Karpas-422 (cell line): ENCODE measurements at places on chromosomes 2 and 18. TPM values are rescaled to one million over a fixed set of nuclear protein-coding genes. Genes with fewer than 3 reads are reported as not detected.

GRCh38 chr2:97845818-97846217 is 132.4 kb downstream of the ZAP70 start:
- H3K4me3 ChIP-seq: no peak overlapping the region
- H3K27ac ChIP-seq: no peak overlapping the region
- no peaks in the 10 kb centered on the region for H3K27me3 ChIP-seq
- no peak for DNase-seq
- H3K4me1 ChIP-seq: peaks cover 9% of the 10 kb centered on the region; the same call in 1 of the 2 replicates

GRCh38 chr2:38619458-38620164 is 16.9 kb upstream of the HNRNPLL start:
- no peaks in the 10 kb centered on the region for H3K27me3 ChIP-seq
- H3K4me3 ChIP-seq: no peak overlapping the region
- no peak for DNase-seq
- H3K36me3 ChIP-seq: no peaks in the 10 kb centered on the region; the same call in 1 of the 2 replicates

GRCh38 chr2:37670378-37671008 is 949 bp downstream of the CDC42EP3 start:
- H3K36me3 ChIP-seq: no peaks in the 10 kb centered on the region
- H3K4me1 ChIP-seq: peaks cover 27% of the 10 kb centered on the region
- H3K4me3 ChIP-seq: peak overlapping the region; percentile 96

GRCh38 chr2:73107211-73107926 is 5.4 kb downstream of the RAB11FIP5 start:
- no peaks in the 10 kb centered on the region for H3K36me3 ChIP-seq
- no peak overlapping the region for H3K27ac ChIP-seq
- DNase-seq: no peak
- no peak overlapping the region for H3K4me3 ChIP-seq
- H3K27me3 ChIP-seq: no peaks in the 10 kb centered on the region

The PROKR1 gene
- not detected in 2 replicates for total RNA-seq

GRCh38 chr2:112110966-112111365 is 27.2 kb upstream of the FBLN7 start:
- H3K36me3 ChIP-seq: peaks cover 60% of the 10 kb centered on the region
- H3K4me3 ChIP-seq: no peak overlapping the region
- no peak overlapping the region for H3K27ac ChIP-seq
- no peak for DNase-seq
- no peaks in the 10 kb centered on the region for H3K27me3 ChIP-seq
- no peaks in the 10 kb centered on the region for H3K4me1 ChIP-seq

DNA sequence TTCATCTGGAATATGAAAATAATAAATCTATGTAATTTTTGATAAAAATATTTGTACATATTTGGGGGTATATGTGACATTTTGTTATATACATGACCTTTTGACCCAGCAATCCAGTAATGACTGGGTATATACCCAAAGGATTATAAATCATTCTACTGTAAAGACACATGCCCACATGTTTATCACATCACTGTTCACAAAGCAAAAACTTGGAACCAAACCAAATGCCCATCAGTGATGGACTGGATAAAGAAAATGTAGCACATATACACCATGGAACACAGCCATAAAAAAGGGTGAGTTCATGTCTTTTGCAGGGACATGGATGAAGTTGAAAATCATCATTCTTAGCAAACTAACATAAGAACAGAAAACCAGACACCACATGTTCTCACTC is 472.1 kb upstream of the DDX18 start:
- H3K27ac ChIP-seq: no peak overlapping the region
- DNase-seq: no peak
- H3K4me1 ChIP-seq: no peaks in the 10 kb centered on the region
- H3K36me3 ChIP-seq: no peaks in the 10 kb centered on the region

DNA sequence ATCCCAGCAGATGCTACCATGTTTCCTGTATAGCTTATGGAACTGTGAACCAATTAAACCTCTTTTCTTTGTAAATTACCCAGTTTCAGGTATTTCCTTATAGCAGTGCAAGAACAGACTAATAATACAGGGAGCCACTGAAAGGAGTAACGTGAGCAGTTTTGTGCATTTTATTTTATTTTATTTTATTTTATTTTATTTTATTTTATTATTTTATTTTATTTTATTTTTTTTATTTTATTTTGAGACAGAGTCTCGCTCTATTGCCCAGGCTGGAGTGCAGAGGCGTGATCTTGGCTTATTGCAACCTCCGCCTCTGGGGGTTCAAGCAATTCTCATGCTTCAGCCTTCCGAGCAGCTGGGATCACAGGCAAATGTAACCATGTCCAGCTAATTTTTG is 156.3 kb upstream of the MSH6 start:
- no peaks in the 10 kb centered on the region for H3K36me3 ChIP-seq
- no peak overlapping the region for H3K4me3 ChIP-seq
- no peak for DNase-seq
- H3K27ac ChIP-seq: no peak overlapping the region
- H3K4me1 ChIP-seq: peaks cover 17% of the 10 kb centered on the region

DNA sequence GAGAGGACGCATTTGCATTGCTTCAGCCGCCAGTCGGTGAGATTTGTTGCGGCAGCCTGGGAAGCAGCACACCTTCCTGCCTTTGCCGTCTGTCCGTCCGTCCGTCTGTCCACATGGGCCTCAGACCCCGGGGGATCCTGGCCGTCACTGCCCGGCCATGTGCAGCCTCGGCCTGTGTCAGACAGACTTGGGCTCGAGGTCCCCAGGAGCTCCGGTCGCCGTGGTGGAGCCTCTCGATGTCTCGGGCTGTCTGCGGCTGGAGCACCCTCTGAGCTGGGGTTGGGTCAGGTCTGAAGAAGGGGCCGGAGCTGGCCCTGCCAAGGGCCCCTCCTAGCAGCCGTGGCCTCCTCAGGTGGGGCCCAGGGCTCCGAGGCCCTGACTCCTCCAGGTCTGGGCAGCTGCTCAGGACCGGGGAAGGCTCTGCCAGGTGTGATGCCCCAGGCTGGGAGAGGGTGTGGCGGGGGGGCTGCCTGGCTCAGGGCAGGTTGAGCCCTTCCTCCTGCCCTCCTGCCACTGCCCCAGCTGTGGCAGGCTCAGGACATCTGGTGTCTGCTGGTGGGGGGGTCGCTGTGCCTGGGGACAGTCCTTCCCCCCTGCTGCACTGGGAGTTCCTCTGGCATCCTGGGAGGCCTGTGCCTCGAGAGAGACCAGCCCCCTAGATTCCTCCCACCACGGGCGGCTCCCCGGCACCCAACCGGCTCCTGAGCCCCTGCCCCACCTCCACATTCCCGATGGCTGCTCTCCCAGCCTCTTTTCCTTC is 11.8 kb downstream of the NEU4 start:
- H3K36me3 ChIP-seq: no peaks in the 10 kb centered on the region
- H3K27ac ChIP-seq: no peak overlapping the region
- no peak overlapping the region for H3K4me3 ChIP-seq
- H3K4me1 ChIP-seq: no peaks in the 10 kb centered on the region
- H3K27me3 ChIP-seq: no peaks in the 10 kb centered on the region

The SMAD2 gene
- 153 and 163 TPM in 2 replicates for total RNA-seq

- peaks cover 17% of the 10 kb centered on the region for H3K4me1 ChIP-seq
- H3K36me3 ChIP-seq: no peaks in the 10 kb centered on the region
- DNase-seq: no peak
- no peak overlapping the region for H3K4me3 ChIP-seq
Observed at GRCh38 chr2:45332567-45332966, 278.5 kb downstream of the SRBD1 start.

The DNAH6 gene
- total RNA-seq: under 0.01 and 0.15 TPM in 2 replicates

DNA sequence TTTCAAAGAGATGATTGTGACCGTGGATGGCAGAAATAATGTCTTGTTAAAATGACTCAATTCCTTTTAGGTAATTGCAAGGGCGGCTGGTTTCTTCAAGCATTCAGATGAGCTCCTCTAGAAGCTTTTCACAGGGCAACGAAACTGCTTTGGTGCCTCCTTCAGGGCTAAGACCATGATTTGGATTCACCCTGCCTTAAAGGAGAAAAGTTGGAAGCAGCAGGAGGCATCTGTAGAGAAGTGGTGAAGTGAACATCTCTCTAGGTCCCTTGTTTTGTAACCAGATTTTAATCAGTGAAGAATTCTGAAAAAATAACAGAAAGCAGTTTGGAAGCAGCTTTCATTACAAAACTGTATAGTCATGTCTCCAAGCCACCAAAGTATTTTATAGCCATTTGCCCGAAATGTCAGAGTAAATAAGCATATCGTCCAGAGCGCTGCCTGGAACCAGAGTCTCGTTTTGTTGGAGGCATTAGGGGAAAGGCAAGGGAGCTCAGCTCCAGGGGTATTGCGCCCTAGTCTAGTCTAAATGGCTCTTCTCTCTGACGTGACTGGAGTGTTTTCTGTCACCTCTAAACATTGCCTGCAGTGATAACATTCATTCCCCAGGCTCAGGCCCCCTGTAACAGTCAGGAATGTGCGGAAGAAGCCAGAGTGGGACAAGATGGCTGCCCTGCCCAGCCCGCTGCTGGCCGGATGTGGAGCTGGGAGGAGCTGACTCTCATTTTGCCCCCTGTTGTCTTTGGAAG is 57.8 kb upstream of the ITGB6 start:
- no peaks in the 10 kb centered on the region for H3K36me3 ChIP-seq
- H3K27me3 ChIP-seq: no peaks in the 10 kb centered on the region
- no peaks in the 10 kb centered on the region for H3K4me1 ChIP-seq
- H3K4me3 ChIP-seq: no peak overlapping the region
- no peak overlapping the region for H3K27ac ChIP-seq

The GPR155 gene
- total RNA-seq: 0.69 and 1.0 TPM in 2 replicates

DNA sequence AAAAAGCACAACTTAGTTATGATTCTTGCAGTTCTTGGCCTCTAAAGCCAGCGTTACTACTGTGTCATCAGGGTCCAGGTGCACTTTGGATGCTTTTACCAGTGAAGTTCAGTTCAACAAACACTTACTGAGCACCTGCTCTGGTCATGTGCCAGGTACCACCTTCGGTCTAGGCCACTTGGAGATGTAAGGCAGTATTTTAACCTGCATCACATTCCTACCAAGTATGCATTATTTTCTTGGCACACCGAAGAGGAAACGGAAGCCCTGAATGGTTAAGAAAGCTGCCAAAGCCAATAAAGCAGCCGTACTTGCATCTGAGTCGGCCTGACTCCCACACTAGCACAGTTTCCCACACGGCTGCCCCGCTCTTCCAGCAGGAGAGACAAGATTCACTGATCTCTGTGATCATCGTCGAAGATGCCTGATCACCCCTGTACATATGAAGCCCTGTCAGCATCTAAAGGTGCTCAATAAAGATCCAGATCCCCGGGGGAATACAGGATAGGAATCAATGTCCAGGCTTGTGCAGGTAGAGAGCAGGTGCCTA is 427.1 kb downstream of the EIPR1 start:
- no peak overlapping the region for H3K27ac ChIP-seq
- no peaks in the 10 kb centered on the region for H3K36me3 ChIP-seq
- no peaks in the 10 kb centered on the region for H3K4me1 ChIP-seq
- H3K4me3 ChIP-seq: no peak overlapping the region
- H3K27me3 ChIP-seq: no peaks in the 10 kb centered on the region
- no peak for DNase-seq

DNA sequence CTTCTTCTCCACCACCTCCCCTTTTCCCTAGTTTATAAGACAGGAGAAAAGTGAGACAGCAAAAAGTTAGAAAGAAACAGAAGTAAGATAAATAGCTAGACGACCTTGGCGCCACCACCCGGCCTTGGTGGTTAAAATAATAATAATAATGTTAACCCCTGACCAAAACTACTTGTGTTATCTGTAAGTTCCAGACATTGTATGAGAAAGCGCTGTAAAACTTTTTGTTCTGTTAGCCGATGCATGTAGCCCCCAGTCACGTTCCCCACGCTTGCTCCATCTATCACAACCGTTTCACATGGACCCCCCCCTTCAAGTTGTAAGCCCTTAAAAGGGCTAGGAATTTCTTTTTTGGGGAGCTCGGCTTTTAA is 1.5 kb upstream of the BUB1 start:
- H3K4me1 ChIP-seq: peaks cover 37% of the 10 kb centered on the region
- peak; percentile 43 for DNase-seq
- no peak overlapping the region for H3K27ac ChIP-seq

- no peaks in the 10 kb centered on the region for H3K4me1 ChIP-seq
- no peak overlapping the region for H3K27ac ChIP-seq
- DNase-seq: no peak
- no peaks in the 10 kb centered on the region for H3K27me3 ChIP-seq
Observed at GRCh38 chr2:37189452-37190153, 1.1 kb upstream of the SULT6B1 start.

- H3K4me1 ChIP-seq: no peaks in the 10 kb centered on the region
- no peaks in the 10 kb centered on the region for H3K36me3 ChIP-seq
- DNase-seq: no peak
- no peak overlapping the region for H3K4me3 ChIP-seq
- H3K27ac ChIP-seq: no peak overlapping the region
Observed at GRCh38 chr2:30691948-30692828, 115.1 kb downstream of the CAPN13 start.

GRCh38 chr2:55422876-55423665 is 3.4 kb upstream of the CCDC88A start:
- no peak for DNase-seq
- peaks cover 15% of the 10 kb centered on the region for H3K4me1 ChIP-seq
- no peak overlapping the region for H3K4me3 ChIP-seq
- no peaks in the 10 kb centered on the region for H3K36me3 ChIP-seq
- no peak overlapping the region for H3K27ac ChIP-seq
- H3K27me3 ChIP-seq: no peaks in the 10 kb centered on the region

DNA sequence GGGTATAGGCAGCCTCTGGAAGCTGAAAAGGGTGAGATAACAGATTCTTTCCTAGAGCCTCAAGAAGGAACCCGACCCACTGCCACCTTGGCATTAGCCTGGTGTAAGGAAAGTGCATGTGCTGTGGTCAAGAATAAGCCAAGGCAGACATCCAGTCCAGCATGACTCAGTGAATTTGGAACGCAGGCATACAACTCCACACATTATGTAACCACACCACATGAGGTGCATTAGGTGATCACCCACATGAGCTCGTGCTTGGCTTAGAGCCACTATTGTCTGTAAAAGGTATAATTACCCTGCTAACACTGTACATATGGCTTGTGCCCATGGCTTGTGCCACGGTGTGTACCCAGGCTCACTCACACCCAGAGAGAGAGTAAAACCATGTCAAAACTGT is 583.7 kb upstream of the HNMT start:
- H3K27ac ChIP-seq: no peak overlapping the region
- H3K36me3 ChIP-seq: no peaks in the 10 kb centered on the region
- DNase-seq: no peak
- H3K4me3 ChIP-seq: no peak overlapping the region
- H3K27me3 ChIP-seq: no peaks in the 10 kb centered on the region

- no peak overlapping the region for H3K4me3 ChIP-seq
- no peaks in the 10 kb centered on the region for H3K36me3 ChIP-seq
- H3K27me3 ChIP-seq: no peaks in the 10 kb centered on the region
- no peak overlapping the region for H3K27ac ChIP-seq
Observed at GRCh38 chr2:10867692-10868420, 43.9 kb upstream of the KCNF1 start.

DNA sequence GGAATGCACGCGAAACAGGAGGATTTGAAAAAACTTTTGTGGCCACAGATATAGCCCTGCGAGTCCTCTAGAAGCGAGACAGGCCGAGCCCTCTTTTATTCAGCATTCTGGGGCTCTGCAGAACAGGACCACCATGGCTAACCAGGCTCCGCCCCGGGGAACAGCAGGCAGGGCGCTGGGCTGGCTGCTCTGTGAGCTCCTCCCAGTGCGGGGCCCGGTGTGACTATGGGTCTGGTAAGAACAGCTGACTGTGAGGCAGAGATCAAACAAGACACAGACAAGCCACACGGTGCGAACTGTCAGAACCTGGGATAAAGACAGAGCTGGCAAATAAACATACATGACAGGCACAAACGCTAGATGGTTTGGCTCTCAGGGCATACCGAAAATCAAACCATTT is 15.5 kb downstream of the PXDN start:
- H3K4me1 ChIP-seq: no peaks in the 10 kb centered on the region
- H3K27me3 ChIP-seq: no peaks in the 10 kb centered on the region
- no peak for DNase-seq
- no peak overlapping the region for H3K27ac ChIP-seq
- H3K36me3 ChIP-seq: no peaks in the 10 kb centered on the region
- no peak overlapping the region for H3K4me3 ChIP-seq

The MPP4 gene
- 0.45 TPM in 1 of 2 replicates, not detected in the other for total RNA-seq

The CAPN14 gene
- total RNA-seq: 2.0 and 2.6 TPM in 2 replicates
